Activated CD4-positive, alpha-beta memory T cell treated with anti-CD3 and anti-CD28 coated beads for 36 hours (primary cell): ENCODE measurements at places on chromosomes 4 and X.
A peak's percentile ranks its signal among the peaks of the same experiment; 100 is the strongest.

GRCh38 chrX:153776120-153776599, 4.7 kb upstream of the SRPK3 start:
- DNase-seq = no peak

GRCh38 chrX:133374874-133375387, 40.4 kb downstream of the GPC4 start:
- no peak for DNase-seq

- no peak for DNase-seq
Measured at GRCh38 chr4:67765928-67766327, 11.7 kb upstream of the GNRHR start.

DNA sequence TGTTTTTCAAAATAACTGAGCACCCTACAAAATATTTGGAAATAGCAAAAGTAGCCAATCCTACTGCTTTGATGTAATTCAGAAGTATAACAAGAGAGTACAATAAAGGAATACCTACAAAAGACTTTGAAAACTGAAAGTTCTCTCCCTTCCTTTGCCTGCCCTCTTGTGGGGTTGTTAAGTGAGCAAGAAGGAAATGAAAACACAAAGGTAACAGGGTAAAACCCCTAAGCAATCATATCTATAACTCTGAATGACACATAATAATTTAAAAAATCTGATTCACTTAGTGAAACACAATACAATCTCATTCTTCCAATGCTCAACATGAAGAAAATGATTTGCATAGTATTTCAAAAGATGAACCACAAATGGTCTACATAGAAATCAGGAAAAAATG, 98.2 kb downstream of the FRYL start:
- DNase-seq = no peak

- DNase-seq = no peak
Measured at GRCh38 chr4:161314371-161314770, 849.4 kb downstream of the FSTL5 start.

DNA sequence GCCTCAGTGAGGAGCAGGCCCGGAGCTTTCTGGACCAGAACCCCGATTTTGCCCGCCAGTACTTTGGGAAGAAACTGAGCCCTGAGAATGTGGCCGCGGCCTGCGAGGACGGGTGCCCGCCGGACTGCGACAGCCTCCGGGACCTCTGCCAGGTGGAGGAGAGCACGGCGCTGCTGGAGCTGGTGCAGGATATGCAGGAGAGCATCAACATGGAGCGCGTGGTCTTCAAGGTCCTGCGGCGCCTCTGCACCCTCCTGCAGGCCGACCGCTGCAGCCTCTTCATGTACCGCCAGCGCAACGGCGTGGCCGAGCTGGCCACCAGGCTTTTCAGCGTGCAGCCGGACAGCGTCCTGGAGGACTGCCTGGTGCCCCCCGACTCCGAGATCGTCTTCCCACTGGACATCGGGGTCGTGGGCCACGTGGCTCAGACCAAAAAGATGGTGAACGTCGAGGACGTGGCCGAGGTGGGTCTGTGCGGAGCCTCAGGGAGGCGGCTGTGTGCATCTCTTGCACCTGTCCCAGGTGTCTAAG, 323 bp downstream of the PDE6B start:
- DNase-seq = no peak

GRCh38 chr4:13176741-13177142, 307.4 kb downstream of the RAB28 start:
- no peak for DNase-seq

- no peak for DNase-seq
Measured at GRCh38 chrX:139680356-139680755, 27.6 kb downstream of the MCF2 start.

- DNase-seq = no peak
Measured at GRCh38 chr4:560731-561291, 15.3 kb downstream of the TMEM271 start.

DNA sequence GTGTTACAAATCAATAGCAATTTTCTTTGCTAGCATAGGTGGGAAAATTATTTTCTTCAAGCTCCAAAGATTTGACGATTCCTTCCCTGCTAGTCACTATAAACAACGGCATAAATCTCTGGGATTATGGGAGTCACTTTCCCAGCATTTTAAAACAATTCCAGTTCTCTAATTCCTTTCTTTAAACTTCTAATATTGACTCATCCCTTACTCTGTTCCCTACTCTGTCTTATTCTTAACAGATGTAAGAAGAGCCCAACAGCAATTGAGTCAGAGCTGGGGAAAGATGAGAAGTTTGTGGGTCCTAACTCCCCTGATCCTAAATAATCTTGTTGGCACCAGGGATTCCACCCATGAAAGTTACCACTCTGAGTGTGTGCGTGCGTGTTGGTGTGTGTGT, 47.4 kb upstream of the IL21 start:
- DNase-seq = no peak

DNA sequence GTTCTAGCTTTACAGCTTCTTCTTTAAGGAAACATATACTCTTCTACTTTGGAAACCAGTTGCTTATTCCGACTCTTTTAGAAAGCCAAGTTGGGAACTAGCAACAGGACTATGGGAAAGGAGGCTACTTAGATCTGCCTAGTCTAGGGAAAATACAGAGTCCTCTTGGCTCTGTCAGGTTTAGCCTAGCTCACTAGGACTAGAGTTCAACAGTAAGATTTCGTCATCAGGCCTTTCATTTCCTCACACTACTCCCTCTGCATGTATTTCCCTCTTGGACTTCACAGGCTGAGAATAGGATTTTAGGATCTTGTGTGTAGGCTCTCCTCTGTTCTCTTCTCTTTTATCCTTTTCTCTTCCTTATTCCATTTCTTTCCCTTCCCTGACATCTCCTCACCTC, 409.8 kb downstream of the AR start:
- DNase-seq = no peak

DNA sequence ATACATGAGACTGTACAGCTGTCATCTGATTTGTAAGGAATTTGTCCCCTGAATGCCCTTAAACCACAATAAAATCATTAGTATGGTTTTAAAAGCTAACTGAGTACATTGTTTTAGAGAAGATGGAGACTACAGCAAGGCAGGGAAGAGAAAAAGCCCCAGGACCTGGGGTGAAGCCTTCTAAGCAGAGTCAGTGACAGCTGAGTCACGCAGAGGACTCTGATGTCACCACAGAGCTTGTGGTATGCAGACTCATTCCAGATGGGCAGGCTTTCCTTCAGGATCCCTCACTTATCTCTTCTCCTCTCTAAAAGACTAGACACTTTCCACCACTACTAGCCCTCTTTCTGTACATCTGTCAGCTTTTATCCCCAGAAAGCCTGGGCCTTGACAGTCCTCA, 97.1 kb upstream of the ATOH1 start:
- DNase-seq = no peak

GRCh38 chr4:133594390-133595207, 445.5 kb downstream of the PCDH10 start:
- DNase-seq = no peak

DNA sequence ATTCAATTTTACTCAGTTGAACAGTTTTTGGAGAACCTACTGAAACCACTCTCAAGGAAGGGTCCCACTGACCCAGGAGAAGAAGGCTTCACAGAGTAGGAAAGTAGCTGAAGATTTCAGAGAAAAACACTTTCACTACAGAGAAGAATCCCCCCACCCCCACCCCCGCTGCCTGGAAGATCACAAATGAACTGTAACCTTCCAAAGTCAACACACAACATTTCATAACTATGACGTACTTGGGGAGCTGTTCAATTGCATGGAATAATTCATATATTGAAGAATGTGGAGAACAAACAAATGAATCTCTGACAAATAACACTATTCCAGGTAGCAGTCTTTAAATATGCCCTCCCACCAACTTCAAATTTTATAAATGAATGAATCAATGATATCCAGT, 86.1 kb upstream of the STS start:
- DNase-seq = no peak

- DNase-seq = no peak
Measured at GRCh38 chrX:97310373-97310772, 426.7 kb downstream of the RPA4 start.

- no peak for DNase-seq
Measured at GRCh38 chrX:109623997-109624396, 975 bp downstream of the KCNE5 start.

GRCh38 chr4:147994491-147995385, 262.9 kb downstream of the ARHGAP10 start:
- DNase-seq = no peak

DNA sequence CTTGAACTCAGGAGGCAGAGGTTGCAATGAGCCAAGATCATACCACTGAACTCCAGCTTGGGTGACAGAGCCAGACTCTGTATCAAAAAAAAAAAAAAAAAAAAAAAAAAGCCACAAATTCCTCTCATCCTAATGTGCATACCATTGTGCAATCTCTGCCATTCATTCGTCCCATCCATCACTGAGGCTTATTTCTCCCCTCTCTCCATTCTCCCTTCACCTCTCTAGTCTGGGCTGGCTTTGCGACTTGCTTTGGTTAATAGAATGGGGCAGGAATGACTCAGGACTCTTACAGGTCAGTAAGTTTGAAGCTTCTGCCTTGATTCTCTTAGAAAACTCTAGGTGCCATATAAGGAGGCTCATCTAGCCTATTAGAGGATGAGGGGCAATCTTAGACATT, 60.3 kb upstream of the DDX3X start:
- DNase-seq = no peak

DNA sequence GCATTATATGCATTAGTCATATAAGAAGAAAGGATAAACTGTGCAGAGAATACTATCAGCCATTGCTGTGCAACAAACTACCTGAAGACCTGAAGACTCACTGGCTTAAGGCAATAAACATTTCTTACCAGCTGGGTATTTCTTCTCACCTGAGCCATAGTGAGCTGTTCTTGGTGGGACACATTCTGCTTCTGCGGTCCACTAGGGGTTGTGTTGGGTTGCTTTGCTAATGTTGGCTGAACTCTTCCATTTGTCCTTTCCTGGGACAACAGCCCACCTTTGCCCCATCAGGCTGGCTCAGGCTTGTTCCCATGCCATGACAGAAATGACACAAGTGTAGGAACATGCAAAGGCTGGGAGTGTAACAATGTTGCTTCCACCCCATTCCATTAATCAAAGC, 388.6 kb downstream of the PCDH7 start:
- no peak for DNase-seq

GRCh38 chr4:1772853-1773538, 20.1 kb upstream of the FGFR3 start:
- DNase-seq = no peak

GRCh38 chr4:110533940-110534339, 58.0 kb downstream of the ENPEP start:
- DNase-seq = no peak

GRCh38 chr4:153528705-153529485, 62.7 kb downstream of the TMEM131L start:
- peak; percentile 30 for DNase-seq

DNA sequence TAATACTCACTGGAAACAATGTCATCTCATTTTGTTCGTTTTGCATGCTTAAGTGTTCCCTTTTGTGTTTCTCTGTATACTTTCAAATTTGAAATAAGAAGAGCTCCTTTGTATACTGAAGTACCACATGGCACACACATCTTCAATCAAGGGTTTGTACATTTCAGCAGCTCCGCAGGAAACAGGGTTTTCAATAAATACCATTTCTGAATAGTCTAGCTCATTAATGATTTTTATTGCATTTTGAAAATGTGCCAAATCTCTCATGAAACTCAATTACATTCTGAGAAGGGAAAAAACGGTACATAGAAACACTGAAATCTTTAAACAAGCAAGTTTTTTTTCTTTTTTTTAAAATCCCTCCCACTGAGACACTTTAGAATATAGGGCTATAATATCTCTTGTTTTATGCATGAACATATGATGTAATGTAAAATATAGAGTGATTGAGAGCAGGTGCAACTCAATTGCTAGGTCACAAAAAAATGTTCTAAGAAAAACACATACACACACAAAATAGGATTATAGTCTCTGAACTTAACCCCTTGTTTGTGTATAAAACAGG, 914.2 kb upstream of the PCDH7 start:
- DNase-seq = no peak

GRCh38 chr4:169222761-169223160, 48.0 kb downstream of the SH3RF1 start:
- DNase-seq = no peak

DNA sequence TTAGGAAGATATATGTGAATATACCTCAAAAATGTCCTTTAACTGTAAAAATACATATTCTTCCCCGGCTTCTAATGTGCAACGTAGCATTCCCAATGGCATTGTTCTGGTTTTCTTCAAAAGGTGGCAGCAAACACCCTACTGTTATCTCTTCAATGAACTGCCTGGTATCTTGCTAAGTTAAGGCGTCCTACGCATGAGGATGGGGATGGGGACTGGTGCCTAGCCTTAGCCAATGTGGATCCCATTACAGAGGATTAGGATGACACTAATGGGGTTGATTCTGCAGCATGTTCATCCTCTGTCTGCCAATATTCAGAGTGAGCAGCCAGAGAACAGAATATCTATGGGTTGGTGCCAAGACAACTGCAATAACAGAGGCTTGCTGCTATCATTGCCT, 334.9 kb upstream of the ADGRL3 start:
- DNase-seq = no peak

GRCh38 chrX:138691186-138691585, 20.3 kb downstream of the FGF13 start:
- no peak for DNase-seq

DNA sequence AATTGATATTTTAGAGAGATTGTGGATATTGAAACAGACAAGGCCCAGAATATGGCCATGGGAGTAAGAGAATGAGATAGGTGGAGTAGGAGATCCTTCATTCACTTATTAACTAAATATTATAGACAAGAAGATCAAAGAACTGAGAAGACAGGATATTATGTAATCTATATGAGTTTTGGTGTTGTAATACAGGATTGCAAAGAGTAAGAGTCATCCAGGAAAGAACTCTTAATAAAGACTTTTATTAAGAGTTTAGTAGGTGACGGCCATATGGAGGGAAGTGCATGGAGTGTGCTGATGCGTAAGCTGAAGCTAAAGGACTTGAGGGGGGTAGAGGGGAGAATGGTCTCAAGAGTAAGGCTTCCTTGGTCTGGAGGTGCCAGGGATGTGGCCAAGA, 153.7 kb downstream of the VEGFC start:
- no peak for DNase-seq

DNA sequence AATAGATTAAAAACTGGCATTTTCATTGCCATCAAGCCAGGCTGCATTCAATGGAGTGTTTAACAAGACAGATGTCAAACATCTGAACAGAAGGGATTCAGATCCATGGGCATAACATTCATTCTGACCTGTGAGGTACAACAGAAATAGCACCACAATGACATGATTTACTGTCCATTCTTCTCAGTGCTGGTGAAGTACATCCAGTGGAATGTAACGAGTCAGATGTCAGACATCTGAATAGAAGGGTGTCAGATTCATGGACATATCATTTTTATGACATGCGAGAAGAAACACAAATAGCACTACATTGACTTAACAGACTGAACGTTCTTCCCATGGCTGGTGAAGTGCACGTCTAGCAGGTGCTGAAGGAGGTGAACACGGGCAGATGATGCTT, 186.4 kb downstream of the PPP4R3C start:
- no peak for DNase-seq

- no peak for DNase-seq
Measured at GRCh38 chr4:89158884-89159503, 47.7 kb downstream of the TIGD2 start.

- peak; percentile 39 for DNase-seq
Measured at GRCh38 chr4:121154103-121154515, 10.0 kb downstream of the TNIP3 start.

GRCh38 chr4:127509155-127509554, 123.6 kb upstream of the INTU start:
- DNase-seq = no peak

GRCh38 chrX:154824638-154825037, 9.8 kb downstream of the SMIM9 start:
- no peak for DNase-seq

- DNase-seq = no peak
Measured at GRCh38 chrX:65674204-65674893, 6.9 kb downstream of the MSN start.
